Mesothelial cell of epicardium (in vitro differentiated cells): ENCODE measurements at places on chromosomes 7 and 10.

- no peak for DNase-seq
These were observed 241.3 kb downstream of the ANK3 start for GRCh38 chr10:60148266-60148840.

DNA sequence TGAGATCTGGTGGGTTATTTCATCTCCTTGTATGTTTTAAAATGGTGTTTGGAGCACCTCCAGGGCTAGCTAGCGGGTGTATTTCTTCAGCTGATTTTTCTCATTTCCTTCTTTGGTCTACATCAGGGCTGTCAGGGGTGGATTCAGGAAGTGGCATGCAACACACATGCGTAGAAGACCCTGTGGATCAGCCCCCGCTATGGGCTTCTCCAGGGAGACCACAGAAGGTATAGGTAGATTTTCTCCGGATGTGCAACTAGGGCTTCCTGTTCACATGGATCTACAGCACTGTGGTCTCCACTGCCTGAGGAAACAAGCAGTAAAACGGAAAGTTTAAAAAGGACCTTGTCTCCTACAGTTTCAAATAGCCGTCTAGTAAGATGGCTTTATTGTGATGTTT is 10.4 kb downstream of the NUB1 start:
- no peak for DNase-seq

DNA sequence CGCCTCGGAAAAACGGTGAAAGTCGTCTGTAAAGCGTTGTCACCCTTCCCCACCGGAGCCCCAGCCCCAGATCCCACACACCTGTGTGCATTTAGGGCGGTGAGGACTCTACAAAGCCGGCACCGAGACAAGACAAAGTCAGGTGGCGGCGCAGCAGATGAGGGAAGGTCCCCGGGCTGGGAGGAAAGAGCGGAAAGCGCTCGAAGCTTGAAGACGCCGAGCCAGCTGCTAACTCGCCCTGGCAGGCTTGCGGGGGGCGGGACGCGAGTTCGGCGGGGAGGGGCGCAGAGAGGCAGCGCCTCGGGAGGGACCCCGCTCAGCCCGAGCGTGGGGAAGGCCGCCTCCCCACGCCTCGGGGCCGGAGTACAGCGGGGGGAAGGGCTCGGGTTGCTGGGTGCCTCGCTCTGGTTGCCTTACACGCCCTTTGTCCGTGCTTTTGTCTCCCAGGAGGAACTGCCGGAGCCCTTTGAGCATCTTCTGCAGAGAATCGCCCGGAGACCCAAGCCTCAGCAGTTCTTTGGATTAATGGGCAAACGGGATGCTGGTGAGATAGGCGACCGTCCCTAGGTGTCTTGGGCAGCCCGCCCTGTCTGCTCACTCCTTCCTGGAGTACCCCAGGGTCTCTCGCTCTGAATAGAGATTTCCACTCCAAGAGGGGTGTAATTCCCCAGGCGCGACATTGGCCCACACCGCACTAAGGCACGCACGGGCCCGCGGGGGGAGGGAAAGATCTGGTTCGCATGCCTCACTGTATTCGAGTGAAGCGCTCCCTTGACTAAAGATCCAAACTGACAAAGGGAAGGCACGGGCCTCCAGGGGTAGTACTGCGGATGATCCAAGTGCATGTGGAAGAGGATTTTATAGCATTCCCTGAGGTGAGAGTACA is 1.6 kb downstream of the TAC1 start:
- no peak for DNase-seq

DNA sequence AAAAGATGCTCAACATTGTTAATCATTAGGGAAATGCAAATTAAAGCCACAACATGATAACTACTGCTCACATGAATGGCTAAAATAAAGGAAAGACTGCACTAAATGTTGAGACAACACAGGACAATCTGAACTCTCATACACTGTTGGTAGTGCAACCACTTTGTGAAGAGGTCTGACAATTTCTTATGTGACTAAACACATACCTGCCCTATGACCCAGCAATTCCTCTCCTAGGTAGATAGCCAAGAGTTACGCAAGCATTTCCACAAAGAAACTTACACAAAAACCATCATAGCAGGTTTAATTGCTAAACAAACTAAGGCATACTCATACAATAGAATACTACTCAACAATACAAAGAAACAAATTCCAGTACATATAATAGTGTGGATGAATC is 41.8 kb upstream of the HERPUD2 start:
- no peak for DNase-seq

GRCh38 chr7:110017405-110017804 is 1073.5 kb upstream of the LRRN3 start:
- no peak for DNase-seq

- no peak for DNase-seq
These were observed 45.0 kb upstream of the TSPAN13 start for GRCh38 chr7:16708511-16708910.

DNA sequence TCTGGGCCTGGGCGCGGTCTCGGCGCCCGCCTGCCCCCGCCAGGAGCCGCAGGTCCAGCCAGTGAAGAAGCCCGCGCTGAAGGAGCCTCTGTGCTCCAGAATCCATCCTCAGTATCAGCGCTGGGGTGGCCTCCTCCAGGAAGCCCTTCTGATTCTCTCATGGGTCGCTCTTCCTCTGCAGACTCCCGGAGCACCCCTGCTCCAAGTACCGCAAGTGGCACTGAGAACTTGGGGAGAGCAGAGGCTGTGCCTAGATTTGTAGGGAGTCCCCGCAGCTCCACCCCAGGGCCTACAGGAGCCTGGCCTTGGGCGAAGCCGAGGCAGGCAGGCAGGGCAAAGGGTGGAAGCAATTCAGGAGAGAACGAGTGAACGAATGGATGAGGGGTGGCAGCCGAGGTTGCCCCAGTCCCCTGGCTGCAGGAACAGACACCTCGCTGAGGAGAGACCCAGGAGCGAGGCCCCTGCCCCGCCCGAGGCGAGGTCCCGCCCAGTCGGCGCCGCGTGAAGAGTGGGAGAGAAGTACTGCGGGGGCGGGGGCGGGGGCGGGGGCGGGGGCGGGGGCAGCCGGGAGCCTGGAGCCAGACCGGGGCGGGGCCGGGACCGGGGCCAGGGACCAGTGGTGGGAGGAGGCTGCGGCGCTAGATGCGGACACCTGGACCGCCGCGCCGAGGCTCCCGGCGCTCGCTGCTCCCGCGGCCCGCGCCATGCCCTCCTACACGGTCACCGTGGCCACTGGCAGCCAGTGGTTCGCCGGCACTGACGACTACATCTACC is at the start of gene ALOX5:
ALOX5 (plus strand) TSS at position 641 of the 774 bp plus-strand sequence; CDS start at position 705, 64 bp downstream.
- peak; percentile 58 for DNase-seq

- no peak for DNase-seq
These were observed 1176.0 kb upstream of the AUTS2 start for GRCh38 chr7:68422281-68422680.

DNA sequence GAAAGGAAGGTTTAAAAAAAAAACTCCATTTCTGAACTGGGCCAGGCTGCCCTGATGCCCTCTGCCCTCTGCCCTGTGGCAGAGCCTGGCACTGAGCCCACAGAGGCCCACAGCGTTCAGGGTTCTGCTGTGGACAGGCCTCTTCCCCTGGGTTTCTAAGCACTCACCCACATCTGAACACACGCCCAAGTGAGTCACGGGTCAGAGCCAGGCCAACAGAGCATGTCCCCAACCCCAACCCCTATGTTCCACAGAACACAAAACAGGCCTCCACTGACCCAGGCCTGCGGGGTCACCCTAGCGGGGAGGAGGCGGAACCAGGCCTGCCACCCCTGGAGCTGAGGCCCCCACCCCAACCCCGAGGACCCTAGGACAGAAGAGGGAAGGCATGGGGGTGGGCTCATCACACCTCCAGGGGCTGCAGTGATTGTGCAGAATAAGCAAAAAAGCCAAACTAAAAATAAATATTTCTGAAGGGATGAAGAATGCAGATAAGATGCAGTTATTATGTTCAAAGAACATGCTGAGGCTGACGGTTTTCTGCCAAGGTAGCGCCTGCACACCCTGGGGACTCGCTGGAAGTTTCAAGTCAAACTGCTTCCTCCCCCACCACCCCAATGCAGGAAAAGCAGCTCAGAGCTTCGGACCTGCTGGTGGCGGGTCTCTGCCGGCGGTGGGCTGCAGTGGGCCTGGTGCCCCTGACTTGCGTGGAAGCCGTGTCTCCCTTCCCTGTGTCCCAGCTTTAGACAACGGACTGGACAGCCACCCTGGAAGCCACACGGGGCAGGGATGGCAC is 5.4 kb downstream of the WDR86 start:
- DNase-seq, result no peak

GRCh38 chr7:35648367-35648766 is 46.6 kb downstream of the HERPUD2 start:
- DNase-seq, result no peak

DNA sequence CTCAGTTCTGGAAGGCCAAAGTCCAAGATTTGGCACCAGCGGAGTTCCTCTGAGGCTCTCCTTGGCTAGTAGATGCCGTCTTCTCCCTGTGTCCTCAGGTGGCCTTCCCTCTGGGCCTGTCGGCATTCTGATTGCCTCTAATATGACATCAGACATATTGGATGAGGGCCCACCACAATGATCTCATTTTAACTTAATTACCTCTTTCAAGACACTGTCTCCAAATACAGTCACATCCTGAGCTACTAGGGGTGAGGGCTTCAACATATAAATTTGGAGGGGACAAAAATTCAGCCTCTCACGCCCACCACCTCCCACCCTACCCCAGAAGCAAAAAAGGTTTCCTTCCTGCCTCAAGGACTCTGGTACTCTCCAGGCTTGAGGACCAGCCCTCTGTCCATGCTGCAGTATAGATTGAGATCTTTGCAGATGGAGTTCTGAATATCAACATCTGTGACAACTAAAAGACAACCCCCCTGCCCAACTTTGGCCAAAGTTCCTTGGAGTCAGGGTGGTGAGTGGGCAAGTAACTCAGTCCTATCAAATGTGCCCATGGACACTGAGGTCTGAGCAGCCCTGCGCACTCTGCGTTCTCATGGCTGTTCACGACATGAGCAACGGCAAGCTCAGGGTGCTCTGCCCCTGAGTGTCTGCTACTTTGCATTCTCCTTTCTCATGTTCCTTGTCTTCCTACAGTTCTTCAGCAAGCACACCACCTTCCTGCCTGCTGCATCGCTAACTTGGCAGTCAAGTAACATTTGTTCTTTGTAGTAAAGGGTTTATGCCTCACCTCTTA is 11.5 kb downstream of the TMEM176B start:
- no peak for DNase-seq

DNA sequence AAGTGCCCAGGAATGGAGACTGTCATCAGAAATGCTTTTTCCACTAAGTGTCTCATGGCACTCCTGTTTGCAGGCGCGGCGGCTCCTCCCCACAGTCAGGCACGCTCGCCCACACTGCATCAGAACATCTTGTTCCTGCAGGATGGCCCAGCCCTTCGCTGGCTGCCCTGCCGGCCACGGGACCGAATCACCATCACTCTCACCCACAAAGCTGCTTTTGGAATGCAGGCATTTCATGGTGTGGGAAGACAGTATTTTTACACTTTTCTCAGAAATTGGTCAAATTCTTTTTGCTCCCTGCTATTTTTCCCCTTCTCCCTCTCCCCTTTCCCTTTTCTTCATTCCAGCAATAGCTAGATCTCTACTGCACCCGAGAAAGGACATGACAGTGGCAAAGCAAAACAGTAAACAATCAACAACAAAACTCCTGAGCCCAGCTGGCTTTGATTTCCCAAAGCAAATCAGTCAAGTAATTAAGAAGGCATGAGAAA is 176.1 kb upstream of the TNS3 start:
- no peak for DNase-seq

- peak; percentile 13 for DNase-seq
These were observed 20.3 kb upstream of the RET start for GRCh38 chr10:43056568-43057011.

DNA sequence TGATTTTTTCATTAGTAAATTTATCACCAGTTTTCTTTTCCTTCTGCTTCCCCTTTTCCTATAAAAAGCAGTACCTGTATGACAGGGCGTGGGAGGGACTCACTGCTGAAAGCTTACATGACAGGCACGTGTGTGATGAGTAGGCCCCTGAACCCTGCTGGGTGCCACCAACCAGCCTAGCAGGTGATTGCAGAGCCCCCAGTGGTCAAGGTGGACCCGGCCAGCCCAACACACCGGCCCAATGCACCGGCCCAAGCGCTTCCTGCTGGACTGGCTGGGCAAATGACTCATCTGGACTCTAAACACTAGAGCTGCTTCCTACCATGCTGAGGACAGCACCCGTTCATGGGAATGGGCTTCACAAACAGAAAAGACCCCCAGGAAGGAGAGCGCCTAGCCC is 89.8 kb upstream of the TMEM72 start:
- DNase-seq, result no peak

DNA sequence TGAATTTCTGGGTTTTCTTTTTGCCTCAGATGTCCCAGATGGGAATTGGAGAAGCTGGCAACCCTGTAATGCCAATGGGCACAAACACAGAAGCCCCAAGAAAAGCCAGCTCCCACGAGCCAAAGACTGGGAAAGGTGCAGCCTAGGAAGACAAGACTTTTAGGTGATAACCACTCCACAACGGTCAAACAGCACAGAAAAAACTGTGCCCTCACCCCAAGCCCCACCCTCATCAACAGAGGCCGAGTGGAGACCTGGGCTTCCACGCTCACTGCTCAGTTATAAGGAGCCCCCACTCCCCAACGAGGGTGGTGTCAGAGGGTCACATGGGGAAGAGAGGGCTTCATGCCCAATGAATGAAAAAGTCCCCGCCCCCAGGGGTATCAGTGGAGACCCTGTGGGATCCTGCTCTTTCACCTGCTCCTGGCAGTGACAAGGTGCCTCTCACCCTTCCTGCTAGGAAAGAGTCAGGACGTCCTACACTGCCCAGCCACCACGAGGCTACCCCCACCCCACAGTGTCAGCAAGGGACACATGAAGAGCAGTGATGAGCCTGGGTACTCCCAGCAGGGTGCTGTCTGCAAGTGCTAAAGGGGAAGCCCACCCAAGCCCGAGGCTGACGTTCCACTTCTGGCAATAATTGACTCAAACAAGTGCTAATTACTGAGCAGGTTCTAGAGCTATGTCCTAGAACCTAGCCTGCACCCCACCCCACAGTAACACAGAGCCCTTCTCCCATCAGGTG is 8.3 kb downstream of the TMEM273 start:
- DNase-seq, result no peak

GRCh38 chr7:957418-958220 is 3.1 kb upstream of the ADAP1 start:
- no peak for DNase-seq

DNA sequence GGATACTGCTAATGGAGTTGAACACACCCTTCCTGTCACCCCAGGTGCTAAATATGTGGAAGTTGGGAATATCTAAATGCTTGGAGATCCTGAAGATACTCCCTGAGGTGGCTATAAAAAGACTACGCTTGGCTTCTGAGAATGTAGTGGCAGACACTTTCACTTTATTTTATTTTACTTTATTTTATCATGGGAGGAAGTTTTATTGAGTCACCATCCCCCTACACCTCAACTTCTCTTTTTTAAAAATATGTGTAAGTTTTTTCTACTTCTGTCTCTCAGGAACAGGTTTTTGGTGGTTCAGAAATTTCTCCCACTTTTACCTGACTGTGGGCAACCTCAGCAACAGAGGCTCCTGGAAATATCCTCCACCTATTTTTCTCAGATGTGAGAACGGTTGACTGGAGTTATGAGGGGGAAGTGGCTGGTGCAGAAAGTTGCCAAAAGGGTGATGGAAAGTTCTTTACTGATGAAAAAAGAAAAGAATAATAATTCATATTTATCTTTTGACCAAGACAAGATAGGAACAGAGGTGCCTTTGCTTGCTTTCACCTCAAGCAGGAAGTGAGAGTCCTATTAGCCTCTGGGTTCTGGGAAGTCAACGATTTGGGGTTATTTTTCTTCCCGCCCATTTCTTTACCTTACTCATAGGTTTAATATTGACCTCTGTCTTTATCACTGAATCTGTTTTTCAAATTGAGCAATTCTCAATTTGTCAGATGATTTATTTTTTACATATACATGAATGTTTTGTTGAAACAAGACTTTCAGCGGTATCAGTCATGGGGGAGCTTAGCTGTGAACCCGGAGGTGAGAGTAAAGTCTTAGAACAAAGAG is 103.6 kb downstream of the AHR start:
- DNase-seq, result no peak

- no peak for DNase-seq
These were observed 28.8 kb downstream of the LHFPL3 start for GRCh38 chr7:104357166-104357565.
